Stimulated activated CD8-positive, alpha-beta memory T cell treated with anti-CD3 and anti-CD28 coated beads, Interleukin-2, amount 100 ng/mL, for 1 hour (primary cell): ENCODE measurements at places on chromosomes 16 and 17.
A peak's percentile ranks its signal among the peaks of the same experiment; 100 is the strongest.

DNA sequence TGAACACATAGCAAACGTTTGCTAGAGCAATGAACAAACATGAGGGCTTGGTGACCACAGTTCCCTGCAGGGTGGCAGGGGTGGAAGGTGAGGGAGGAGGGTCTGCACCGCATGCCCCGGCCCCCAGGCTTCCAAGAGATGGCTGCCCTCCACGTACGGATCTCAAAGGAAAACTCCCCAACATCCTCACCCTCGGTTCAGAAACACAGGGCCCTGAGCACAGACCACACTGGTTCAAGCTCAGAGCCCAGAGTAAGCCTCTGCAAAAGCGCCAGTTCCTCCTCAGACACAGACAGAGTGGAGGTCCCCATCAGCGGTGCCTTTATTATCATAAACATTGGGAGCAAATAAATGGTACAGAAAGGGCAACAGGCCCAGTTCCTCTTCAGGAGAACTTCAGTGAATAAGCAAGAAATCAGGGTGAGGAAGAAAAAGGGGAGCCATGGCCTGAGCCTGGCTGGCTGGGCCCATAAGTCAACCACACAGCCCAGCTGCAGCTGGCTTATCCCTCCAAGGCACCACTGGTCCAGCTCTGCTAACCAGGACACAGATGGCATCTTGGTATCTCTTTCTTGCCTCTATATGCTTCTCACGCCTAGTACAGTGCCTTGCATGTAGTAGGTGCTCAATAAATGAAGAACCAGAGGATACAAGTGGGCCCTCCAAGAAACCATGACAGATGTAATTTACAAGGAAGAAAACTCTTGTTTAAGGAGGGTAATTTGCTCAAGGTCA lies 11.0 kb downstream of the MPO start:
- no peak for DNase-seq

DNA sequence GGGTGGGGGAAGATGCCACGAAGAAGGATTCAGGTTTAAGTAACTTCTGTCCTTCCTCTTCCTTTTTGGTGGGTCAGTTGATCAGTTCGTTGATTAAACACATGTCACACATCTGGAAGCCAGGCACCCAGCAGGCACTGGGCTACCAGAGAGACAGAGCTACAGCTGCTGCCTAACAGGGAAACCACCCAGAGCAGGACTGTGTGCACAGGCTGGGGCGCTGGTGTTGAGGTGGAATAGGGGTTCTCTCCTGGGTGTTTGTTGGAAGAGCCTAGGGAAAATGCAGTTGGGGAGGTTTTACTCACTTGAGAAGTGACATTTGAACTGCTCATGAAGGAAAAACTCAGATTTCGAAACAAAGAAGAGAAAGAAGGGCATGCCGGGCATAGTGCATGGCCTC lies 152.4 kb downstream of the IRX5 start:
- DNase-seq = no peak

DNA sequence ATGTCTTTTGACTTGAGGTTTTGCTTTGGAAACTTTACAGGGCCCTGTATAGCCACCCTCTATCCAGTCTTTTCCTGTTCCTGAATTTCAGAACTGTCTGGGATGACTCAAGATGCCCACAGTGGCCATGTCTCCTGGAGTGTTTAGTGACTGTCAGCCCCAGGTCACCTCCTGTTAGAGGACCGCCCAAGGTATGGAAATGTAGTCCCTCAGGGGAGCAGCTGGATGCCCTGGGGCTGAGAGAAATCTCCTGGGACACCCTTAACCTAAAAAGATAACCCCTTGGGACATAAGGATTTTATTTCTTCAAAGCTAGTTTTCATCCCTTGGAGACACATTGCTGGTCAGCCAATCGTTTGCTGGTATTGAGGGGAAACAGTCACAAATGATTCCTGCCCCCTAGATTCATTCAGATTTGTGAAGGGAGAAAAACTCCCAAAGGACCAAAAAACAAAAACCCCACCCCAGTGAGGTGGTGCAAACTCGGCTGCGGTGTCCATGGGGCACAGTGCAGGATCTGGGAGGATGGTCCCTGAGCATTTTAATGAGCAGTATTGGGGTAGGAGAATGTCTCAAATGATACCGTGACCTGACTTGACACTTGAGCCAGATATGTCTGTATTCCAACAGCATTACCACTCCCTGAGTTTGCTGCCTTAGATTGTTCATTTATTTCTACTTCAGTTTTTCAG lies 1.7 kb downstream of the ZNF267 start:
- DNase-seq = no peak

GRCh38 chr17:41976142-41976768 lies 9.7 kb downstream of the CNP start:
- no peak for DNase-seq

GRCh38 chr16:3610698-3611145 lies 684 bp downstream of the SLX4 start:
- no peak for DNase-seq

- DNase-seq = no peak
Observed at GRCh38 chr16:66968847-66969246, 7.8 kb downstream of the CES3 start.

- DNase-seq = no peak
Observed at GRCh38 chr16:6775712-6776111, 556.9 kb upstream of the RBFOX1 start.

GRCh38 chr17:58329810-58330537 lies 1.4 kb upstream of the TSPOAP1 start:
- DNase-seq = no peak

GRCh38 chr16:49987381-49987780 lies 37.6 kb upstream of the CNEP1R1 start:
- DNase-seq = no peak

DNA sequence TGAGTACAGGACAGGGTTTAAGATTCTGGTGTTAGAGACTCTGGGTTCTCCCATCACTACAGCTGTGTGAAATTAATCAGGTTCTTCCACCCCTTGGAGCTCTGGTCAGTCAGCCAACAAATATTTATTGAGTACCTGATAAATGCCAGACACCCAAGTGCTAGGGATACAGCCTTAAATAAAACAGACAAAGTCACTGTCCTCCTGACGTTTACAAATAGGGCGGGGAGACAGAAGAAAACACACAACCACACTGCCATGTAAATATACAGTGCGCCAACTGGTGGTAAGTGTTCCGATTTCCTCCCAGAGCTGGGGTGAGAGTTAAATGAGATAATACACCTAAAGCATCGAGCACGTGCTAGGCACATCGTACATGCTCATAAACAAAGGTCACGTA lies 121.0 kb downstream of the COPRS start:
- DNase-seq = no peak

DNA sequence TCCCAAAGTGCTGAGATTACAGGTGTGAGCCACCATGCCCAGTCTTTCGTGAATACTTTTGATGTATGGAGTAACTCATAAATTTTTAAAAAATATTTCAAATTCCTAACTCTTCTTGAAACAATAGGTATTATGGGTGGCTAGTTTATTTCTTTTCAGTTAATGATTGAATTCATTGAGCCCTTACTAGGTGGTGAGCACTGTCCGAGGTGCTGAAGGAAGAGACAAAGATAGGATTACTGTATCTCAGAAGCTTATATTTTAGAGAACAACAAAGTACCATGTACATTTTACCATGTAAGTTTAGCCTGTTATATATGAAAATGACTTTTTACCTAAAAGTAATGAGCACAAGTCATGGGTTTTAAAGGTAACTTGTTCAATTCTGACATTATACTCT lies 418.3 kb downstream of the NPIPA7 start:
- no peak for DNase-seq

GRCh38 chr16:46787909-46788308 lies 39.8 kb upstream of the MYLK3 start:
- no peak for DNase-seq

GRCh38 chr16:24349320-24349719 lies 93.2 kb downstream of the CACNG3 start:
- no peak for DNase-seq

GRCh38 chr16:59336136-59336695 lies 602.1 kb upstream of the GOT2 start:
- DNase-seq = no peak

DNA sequence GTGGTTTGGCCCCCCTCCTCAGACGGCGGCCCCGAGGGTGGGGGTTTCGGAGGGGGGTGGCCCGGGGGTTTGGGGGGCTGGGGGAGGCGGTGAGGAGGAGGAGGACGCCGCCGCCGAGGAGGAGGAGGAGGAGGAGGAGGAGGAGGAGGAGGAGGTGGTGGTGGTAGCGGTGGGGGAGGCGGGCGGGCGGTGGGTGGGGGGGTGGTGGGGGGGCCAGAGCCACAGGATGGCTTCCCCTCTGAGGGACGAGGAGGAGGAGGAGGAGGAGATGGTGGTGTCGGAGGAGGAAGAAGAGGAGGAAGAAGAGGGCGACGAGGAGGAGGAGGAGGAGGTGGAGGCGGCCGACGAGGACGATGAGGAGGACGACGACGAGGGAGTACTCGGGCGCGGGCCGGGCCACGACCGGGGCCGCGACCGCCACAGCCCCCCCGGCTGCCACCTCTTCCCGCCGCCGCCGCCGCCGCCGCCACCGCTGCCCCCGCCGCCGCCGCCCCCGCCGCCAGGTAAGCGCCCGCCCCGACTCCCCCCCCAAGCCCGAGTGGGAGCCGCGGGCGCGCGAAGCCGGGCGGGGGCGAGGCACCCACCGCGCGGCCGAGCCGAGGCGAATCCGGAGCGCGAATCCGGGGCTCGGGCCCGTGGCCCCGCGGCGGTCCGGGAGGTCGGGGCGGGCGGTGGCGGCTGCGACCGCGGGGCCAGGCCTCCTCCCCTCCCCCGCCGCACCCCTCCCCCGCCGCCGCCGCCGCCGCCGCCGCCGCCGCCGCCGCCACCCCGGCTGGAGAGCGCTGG lies 3.8 kb upstream of the CHD3 start:
- DNase-seq = peak; percentile 11

DNA sequence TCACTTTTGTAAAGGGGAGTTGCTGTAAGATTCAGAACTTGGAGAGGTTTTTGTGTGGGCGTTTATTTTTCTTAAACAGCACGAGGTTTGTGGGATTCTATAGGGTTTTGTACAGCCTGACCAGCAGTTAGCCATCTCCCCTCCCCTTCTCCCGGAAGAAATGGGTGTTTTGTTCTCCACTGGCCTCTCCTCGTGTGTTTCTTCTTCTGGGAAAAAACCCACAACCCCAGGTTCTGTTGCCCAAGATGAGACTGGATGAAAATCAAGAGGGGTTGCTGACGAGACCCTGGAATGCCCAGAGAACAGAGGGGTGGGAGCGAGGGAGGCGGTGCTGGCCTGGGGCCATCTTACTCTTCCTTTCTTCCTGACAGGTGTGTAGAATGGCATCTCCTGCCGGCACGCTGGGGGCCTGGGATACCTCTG lies 186.1 kb downstream of the MSI2 start:
- DNase-seq = no peak

GRCh38 chr16:84918006-84918909 lies 93.1 kb downstream of the ZDHHC7 start:
- no peak for DNase-seq

DNA sequence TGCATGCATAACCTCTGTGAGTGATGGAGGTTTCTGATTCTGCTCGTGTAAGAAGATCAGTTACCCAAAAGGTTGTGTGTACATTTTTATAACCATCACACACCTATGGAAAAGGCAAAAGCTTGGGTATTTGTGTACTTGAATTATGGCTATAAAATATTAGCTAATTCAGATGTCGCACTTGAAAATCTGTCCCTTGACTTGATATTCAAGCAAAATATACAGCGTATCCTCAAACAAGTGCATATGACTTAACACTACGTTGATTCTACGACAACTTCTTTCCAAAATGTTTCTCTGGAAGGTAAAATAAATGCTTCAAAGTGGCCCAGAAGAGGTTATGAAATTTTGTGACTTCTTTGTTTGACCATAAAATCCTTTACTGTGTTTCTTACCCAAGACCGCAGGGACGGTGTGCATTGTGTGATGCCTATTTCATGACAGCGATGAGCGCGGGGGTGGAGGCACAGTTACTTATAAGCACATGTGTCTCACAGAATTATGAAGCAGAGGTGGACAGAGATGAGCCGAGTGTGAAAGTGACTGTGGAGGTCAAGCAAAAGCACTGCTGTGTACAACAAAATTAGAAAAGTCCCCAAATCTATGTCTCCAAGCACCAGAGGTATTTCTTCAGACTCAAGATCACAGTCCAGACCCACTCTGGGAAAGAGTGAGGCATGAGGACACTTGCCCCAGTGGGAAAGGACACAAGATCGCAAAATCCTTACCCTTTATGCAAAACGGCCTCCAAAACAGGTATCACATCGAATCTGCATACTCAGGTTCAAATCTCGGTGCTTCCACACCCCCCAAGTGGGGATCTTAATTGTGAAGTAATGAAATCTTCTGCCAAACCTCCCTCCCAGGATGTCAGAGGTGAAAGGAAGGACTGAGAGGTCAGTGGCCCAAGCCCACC lies 4.1 kb upstream of the HOXB9 start:
- DNase-seq = no peak

- peak; percentile 27 for DNase-seq
Observed at GRCh38 chr16:67562918-67563707, 787 bp downstream of the CTCF start.

DNA sequence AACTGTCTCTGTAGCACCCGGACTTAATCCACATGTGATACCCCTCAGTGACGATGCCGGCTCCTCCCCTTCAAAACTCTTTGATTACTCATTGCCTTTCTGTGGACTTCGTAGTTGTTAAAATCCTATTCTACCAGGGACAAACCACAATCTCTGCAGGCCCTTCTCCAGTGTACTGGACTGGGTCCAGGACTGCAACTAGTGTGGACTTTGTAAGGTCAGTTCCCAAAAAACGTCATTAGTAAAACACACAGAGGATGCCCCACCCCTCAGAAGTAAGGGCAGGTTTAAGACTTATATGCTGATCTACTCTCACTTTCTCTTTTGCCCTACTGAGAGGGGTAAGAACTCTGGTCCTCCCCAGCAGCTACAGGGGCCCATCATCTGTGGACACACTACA lies 10.5 kb upstream of the NUDT7 start:
- DNase-seq = no peak

DNA sequence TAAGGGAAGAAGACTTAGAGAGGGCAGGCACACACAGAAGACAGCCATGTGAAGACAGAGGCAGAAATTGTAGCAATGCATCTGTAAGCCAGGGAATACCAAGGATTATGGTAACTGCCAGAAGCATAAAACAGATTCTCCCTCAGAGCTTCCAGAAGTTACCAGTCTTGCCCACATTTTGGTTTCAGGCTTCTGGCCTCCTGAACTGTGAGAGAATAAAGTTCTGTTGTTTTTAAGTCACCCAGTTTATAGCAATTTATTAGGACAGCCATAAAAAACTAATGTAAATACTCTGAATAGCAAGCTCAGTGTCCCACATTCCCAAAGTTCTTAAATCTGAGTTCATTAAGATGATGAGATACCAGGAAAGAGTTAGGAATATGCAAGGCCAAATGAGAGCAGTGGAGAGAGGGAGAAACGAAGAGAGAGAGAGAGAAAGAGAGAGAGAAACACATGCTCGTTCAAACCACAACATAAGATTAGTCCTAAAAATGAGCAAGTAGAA lies 123.4 kb downstream of the HS3ST3A1 start:
- DNase-seq = no peak
